ENCODE measurements at places on chromosomes 5 and 9.

- DNase-seq = no peak
Measured at GRCh38 chr5:73831066-73831465, 205.1 kb downstream of the ARHGEF28 start.

DNA sequence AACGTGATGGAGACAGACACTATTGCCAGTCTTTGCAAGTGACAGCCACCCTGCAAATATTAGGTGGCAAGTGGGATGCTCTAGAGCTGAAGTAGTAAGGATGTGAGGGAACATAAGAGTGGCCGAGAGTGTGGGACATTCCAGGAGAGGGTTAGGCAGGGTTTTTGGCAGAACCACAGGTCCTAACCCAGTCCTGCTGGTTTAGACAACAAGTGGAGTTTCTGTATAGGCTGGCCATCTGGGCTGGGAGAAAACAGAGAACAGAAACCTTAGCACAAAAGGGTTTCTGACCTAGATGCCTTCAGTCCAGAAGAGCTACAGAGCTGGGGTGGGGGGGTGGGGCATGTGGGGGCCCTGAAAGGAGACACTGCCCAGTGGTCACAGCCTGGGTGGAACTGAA is 107.4 kb downstream of the TMEM174 start:
- DNase-seq = no peak

- DNase-seq = no peak
Measured at GRCh38 chr9:72674961-72675360, 153.6 kb downstream of the TMC1 start.

DNA sequence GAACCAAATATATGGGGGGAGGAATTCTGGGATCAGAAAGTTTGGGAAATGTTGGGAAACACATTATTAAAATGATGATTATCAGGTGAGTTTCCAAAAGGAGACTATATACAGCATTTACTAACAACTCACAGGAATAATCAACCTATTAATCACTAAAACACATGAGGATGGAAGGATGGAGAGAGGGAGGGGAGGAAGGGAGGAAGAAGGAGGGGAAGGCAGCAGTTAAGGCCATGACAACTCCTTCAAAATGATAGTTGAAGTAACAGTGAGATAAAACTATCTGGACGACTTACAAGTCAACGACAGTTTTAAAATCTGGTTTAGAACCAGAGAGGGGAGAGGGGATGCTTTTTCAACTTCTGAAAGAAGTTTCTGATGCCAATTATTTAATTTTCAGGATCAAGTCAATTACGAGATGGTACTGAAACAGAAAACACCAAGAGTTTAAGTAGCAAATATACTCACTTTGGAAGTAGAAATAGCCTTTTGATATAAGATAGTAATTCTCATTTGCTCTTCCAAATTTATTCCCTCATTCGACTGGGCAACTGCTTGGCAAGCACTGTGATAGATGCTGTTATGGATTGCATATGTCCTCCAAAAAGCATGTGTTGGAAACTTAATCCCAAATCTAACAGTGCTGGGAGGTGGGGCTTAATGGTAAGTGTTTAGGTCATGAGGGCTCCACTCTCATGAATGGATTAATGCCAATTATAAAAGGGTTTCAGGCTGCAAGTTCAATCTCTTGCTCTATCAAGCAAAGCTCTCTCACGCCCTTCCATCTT is 30.4 kb downstream of the FBXW11 start:
- no peak for DNase-seq

DNA sequence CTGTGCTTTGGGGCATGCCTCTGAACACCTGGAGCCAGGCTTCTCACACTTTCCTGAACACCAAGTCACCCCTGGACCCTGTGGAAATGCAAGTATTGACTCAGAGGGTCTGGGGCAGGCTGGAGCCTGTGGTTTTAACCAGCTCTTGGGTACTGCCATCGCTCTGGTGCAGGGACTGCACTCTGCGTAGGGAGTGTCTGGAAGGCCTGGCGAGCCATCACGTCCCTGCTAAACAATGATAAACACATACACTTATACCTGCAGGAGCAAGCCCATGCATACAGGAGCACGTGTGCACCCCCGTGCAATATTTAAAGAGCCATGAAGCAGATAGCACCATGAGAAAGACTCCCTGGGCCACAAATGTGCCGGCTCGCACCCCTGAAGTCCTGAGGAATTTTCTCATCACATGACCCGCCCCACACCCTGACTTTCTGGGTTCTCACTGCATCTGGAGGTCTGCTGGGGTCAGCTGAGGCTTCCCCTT is 267.7 kb downstream of the GADD45G start:
- DNase-seq = no peak

GRCh38 chr5:42772265-42772993 is 15.8 kb downstream of the CCDC152 start:
- DNase-seq = peak; percentile 50

GRCh38 chr9:5909976-5910375 is 19.3 kb downstream of the MLANA start:
- DNase-seq = peak; percentile 10

DNA sequence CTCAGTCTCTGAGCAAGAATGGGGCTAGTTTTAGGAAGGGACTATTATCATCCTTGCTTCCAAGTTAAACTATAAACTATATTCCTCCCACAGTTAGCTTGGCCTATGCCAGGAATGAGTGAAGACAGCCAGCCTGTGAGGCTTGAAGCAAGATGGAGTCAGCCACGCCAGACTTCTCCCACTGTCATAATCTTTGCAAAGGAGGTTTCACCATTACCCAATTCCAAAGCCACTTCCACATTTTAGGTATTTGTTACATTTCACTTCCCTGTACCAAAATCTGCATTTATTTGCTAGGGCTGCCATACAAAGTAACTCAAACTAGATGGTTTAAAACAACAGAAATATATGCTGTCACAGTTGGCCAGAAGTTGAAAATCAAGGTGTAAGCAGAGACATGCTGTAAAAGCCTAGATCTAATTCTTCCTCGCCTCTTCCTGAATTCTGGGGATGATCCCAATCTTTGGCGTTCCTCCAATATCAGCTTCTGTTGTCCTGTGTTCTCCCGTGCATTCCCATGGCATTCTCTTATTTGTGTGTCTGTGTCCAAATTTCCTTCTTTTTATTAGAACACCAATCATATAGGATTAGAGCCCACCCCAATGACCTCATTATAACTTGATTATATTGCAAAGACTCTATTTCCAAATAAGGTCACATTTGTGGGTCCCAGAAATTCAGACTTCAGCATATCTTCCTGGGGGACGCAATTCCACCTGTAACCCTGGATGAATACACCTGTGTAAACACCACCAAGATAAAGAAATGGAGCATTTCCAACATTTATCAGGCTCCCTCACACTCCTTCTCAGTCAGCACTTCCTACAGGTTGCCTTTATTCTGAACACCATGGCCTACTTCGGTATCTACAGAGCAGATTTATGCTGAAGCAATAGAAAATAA is 126.8 kb downstream of the GCNT1 start:
- DNase-seq = no peak

GRCh38 chr9:119934497-119934896 is 565.3 kb upstream of the BRINP1 start:
- no peak for DNase-seq

GRCh38 chr5:11873587-11873986 is 30.7 kb downstream of the CTNND2 start:
- DNase-seq = no peak
